Anterior cingulate cortex (tissue), 58 donors: ENCODE measurements at places on chromosomes 1 and 21.

DNA sequence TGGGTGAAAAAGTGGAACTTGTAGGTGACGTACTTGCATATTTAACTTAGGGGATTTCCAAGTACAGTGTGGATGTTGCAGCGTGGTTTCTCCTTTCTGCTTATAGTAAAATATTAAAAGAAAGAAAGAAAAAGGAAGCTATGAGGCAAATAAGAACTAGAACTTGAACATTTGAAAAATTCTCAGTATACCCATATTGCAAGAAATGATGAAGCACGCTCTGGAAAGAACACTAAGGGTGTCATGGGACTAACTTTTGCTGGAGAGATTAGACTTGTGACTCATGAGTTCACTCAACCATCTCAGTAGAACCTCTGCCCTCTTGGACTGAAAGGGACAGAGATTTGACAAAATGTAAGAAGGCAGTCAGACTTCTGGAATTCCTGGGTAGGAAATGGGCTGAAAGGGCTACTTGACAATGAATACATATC lies 704.5 kb upstream of the ADGRL4 start:
- no peak for DNase-seq

GRCh38 chr1:191016765-191017164 lies 539.1 kb upstream of the BRINP3 start:
- no peak for DNase-seq

- DNase-seq, result no peak
Observed at GRCh38 chr1:228407106-228408040, 738 bp upstream of the TRIM11 start.

DNA sequence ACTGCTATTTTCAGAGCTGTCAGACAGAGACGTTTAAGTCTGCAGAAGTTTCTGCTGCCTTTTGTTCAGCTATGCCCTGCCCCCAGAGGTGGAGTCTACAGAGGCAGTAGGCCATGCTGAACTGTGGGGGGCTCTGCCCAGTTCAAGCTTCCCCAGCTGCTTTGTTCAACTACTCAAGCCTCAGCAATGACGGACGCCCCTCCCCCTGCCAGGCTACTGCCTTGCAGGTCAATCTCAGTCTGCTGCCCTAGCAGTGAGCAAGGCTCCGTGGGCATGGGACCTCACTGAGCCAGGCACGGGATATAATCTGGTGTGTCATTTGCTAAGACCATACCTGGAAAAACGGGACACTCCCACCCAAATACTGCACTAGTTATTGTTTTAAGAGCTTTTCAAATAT lies 219.7 kb downstream of the BRINP3 start:
- no peak for DNase-seq

GRCh38 chr21:17607684-17608083 lies 5.0 kb downstream of the BTG3 start:
- no peak for DNase-seq

- no peak for DNase-seq
Observed at GRCh38 chr1:206472454-206472853, 2.2 kb downstream of the IKBKE start.

GRCh38 chr1:109198043-109198695 lies 15.5 kb upstream of the SARS1 start:
- DNase-seq, result no peak

GRCh38 chr1:211194826-211195225 lies 60.9 kb upstream of the KCNH1 start:
- no peak for DNase-seq

GRCh38 chr1:165162671-165163241 lies 193.8 kb downstream of the LMX1A start:
- DNase-seq, result no peak

GRCh38 chr1:77394166-77394565 lies 112.3 kb downstream of the AK5 start:
- DNase-seq, result no peak

DNA sequence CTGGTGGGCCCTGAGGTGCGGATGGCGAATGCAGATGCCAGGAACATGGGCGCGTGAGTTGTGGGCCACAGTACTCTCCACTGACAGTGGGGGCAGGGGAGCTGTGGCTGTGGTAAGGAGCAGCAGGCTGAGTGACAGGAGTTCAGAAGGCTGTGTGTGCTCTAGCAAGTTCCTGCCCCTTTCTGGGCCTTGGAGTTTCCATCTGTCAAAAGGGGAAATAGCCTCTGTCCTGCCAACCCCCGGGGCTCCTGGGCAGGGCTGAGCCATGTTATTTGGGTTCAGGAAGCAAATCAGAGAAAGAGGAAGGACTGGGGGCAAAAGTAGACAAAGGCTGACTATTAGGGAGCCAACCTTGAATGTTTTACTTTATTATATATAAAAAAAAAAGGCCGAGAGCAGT lies 19.5 kb upstream of the MFN2 start:
- DNase-seq, result peak; percentile 4

GRCh38 chr1:2097386-2098300 lies 47.4 kb downstream of the PRKCZ start:
- DNase-seq, result no peak

DNA sequence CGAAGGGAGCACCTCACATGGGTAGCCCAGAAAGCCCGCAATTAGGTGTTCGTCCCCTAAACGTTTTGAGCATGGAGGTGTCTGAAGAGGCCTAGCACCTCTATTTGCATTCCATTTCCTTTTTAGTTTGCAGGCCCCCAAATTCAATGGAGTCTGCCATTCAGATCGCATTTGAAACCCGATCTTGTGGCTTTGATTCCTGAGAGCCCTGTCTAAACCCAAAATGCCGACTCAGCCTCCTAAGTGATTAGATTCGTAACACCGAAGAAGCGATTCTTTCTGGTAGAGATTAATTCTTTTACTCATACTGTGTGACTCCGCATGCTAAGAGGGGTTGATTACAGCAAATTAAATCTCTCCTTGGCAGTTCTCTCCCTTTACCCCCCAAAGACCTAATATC lies 415.2 kb upstream of the KAZN start:
- no peak for DNase-seq

- no peak for DNase-seq
Observed at GRCh38 chr1:173444757-173445156, 32.4 kb upstream of the PRDX6 start.

DNA sequence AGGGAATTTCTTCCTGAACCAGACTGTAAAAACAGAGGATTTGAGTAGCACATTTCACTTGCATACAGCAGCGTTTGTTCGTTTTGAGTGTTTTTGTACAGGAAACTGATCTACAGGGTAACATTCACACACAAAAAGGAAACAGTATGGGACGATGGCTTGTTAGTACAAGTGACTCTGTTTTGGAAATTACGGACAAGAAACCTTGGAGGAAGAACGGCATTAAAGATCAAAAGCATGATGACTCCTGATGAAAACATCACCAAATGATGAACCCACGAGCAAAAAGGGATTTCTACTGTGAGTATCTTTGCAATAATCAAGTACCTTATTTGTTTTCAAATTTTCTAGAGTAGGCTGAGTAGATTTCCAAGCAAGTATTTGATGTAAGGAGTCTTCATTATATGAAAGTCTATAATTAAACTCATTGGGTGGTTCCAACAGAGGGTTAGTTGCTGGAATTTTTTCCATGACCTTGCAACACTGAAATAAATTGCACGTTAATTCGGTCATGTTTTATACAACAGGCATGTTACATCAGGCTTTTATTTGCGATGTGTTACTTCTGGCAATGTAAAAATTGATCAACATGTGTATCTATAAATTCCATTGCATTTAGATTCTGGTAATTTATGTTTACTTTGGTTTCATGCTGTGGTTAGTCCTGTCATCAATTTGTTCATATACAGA lies 76.7 kb upstream of the KCNK2 start:
- DNase-seq, result no peak

- DNase-seq, result no peak
Observed at GRCh38 chr1:232954594-232955365, 4.4 kb downstream of the NTPCR start.

GRCh38 chr1:9260059-9260766 lies 25.6 kb downstream of the H6PD start:
- no peak for DNase-seq

DNA sequence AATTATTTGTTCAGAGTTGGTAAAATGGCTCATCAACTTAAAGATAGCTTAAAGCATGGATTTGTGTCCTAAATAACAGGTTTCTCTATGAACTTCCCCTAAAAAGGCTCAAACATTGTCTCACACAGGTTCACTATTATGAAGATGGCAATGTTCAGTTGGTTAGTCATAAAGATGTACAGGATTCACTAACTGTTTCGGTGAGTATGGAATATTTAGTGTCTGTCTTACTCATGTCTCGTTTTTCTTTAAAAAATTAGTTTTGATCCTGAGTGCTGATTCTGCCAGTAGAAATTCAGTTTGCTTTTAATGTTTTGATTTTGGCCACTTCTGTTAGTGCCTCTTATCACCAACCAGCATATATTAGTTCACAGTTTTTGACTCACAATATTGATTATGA lies 7.5 kb upstream of the MOV10 start:
- no peak for DNase-seq

- DNase-seq, result no peak
Observed at GRCh38 chr1:207004931-207005830, 27.4 kb downstream of the C1orf116 start.

DNA sequence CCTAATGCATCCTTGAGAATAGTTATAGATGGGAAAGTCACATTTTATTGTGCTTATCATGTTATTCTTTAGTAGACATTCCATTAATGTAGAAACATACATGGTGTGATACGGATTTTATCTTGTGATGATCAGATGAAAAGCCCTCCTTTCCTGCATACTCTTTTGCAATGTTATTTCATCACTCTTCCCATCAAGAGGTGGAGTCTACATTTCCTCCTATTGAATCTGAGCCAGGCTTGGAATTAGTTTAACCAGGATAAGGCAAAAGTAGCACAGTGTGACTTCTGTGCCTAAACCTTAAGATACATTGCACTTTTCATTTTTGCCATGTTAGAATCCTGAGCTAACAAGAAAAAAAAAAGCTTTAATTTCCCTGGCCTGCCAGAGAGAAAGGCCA lies 393.7 kb upstream of the ST6GALNAC5 start:
- DNase-seq, result no peak

GRCh38 chr1:247576514-247576913 lies 11.6 kb upstream of the OR2G2 start:
- DNase-seq, result no peak

GRCh38 chr1:51693419-51694155 lies 76.7 kb downstream of the OSBPL9 start:
- no peak for DNase-seq

DNA sequence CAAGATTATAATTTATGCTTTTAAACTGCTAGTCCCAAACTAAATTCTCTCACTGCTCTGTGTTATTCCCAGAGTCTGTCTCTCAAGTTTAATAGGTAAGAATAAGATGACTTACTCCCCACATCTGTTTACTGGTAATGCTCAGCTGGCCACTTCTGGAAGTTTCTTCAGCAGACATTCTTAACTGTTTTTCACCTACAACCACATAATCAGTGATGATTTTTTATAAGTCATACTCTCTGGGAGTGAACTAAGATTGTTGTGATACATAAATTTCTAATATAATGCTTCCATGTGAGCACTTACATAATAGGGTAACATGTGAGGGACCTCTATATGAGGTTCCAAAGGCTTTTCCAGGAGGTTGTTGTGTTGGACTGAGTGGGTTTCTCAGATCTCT lies 8.7 kb downstream of the SLAMF7 start:
- no peak for DNase-seq

DNA sequence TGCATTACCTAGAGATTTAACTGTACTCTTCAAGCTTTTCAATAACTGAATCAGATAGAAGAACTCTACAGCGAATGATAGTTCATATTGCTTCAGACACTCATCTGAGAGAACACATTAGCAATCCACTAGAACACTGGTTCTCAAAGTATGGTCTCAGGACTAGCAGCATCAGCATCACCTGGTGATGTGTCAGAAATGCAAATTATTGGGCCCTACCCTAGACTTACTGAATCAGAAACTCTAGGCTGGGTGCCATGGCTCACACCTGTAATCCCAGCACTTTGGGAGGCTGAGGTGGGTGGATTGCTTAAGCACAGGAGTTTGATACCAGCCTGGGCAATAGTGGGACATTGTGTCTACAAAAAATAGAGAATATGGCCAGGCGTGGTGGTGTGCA lies 24.9 kb upstream of the GLIS1 start:
- no peak for DNase-seq

GRCh38 chr1:112692681-112693080 lies 14.2 kb downstream of the RHOC start:
- DNase-seq, result no peak

DNA sequence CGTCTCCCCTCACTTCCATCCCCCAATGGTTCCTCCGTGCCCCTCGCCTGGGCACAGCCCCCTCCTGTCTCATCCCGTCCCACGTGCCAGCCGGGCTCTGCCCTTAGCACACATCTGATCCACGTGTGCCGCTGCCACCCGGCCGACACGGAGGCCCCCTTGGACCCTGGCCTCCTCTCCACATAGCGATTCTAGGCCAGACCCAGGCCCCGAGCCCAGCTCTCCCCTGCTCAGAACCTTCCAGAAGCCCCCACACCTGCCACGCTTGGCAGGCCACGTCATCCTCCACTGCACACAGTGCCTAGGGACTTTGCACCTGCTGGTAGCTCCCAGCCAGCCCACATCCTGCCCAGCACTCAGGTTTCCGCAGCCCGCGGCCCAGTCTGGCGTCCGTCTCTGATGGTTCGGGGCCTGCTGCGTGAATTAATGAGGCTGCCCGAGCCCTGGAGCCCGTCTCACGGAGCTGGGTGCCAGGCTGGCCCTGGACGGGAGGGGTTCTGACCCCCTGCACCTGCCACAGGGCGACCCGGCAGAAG lies 20.1 kb downstream of the PLCH2 start:
- DNase-seq, result no peak

GRCh38 chr1:234848972-234849649 lies 239.1 kb upstream of the IRF2BP2 start:
- DNase-seq, result no peak

GRCh38 chr1:6170742-6171201 lies 9.3 kb downstream of the CHD5 start:
- no peak for DNase-seq

GRCh38 chr1:54053745-54054437 lies 483 bp downstream of the TCEANC2 start:
- peak; percentile 56 for DNase-seq

GRCh38 chr1:43129426-43129825 lies 42.7 kb downstream of the EBNA1BP2 start:
- no peak for DNase-seq

DNA sequence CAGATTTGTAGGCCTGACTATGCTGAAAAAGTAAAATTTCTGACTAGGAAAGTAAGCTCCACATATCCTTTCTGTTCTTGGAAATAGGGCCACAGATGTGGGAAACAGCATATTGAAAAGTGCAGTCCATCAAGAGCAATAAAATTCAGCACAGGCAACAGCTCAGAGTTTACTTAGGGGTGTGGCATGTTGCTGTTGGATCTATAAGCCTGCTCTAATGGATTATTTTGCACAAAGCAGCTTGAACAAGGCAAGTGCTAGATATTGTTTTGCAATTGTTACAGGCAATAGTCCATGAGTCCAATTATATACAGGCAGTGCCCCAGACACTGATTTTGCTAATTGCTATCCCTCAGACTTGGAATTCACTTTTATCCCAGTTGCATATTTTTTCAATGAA lies 289.8 kb upstream of the SNX7 start:
- DNase-seq, result no peak

- peak; percentile 15 for DNase-seq
Observed at GRCh38 chr1:154352581-154353459, 27.5 kb downstream of the ATP8B2 start.
